ENCODE measurements at places on chromosomes 13 and 19.

DNA sequence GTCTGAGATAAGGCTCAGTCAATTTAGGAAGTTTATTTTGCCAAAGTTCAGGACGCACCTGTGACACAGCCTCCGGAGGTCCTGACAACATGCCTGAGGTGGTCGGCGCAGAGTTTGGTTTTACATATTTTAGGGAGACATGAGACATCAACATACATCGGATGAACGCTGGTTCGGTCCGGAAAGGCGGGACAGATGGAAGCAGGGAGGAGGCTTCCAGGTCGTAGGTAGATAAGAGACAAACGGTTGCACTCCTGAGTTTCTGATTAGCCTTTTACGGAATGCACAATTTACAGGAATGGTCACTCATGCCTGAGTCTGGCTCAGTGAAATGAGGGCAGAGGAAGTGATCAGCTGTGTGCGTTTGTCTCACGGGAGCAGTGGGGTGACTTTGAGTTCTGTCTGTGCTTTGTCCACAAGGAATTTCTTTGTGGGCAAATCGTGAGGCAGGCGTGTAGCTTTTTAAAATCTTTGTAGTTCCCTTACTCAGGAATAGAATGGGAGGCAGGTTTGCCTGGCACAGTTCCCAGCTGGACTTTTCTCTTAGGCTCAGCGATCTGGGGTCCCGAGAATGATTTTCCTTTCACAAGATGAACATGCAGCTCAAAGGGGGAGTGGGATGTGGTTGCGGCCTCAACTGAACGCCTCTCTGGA lies 36.2 kb downstream of the C13orf46 start:
- no peak for DNase-seq

DNA sequence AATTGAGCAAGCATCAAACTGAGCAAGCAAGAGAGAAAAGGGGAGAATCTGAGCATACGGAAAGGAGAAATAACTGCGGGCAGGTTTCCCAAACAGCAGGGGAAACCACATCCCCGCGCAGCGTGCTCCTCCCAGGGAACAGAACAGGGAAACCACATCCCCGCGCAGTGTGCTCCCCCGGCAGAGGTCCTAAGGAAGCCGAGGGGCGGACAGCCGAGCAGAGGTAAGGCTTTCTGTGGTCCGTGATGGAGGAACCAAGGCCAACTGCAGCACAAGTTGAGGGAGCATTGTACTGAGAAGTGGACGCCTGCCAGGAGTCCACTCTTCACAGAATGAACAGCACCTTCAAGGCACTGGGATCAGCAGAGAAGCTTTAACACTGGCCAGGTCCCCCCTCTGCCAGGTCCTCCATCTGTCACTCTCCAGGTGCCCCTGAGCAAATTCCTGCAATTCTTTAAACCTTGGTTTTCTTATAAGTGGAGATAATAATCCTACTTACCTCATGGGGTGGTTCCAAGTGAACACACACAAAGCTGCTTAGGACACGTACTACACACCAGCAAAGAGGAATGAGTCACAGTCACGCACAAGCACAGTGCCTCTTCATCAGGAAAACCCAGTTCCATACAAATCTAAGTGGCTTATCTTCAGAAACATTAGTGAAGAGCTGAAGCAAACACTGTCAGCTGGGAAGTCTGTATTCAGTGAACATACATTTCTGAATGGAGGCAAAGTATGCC lies 23.0 kb upstream of the LAMP1 start:
- peak; percentile 92 for DNase-seq

DNA sequence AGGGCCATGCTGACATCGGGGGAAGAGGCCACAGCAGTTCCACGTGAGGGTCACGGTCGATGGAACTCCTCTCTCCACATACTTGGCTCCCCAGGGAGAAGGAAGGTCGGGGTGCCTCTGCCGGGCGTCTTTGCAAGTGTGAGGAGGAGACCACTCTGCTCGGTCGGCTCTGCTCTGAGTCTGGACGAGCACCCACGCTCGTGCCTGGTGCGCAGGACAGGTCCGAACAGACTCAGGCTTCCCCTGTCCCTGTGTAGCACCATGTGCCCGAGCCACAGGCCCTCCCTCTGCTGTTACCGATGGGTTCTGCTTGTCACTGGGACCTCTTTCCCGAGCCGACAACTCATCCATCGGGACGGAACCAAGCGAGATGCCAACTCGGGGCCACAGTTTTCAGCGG lies 35.1 kb downstream of the TMEM255B start:
- DNase-seq = no peak

- no peak for DNase-seq
Measured at GRCh38 chr19:6690160-6690885, 20.4 kb upstream of the TNFSF14 start.

DNA sequence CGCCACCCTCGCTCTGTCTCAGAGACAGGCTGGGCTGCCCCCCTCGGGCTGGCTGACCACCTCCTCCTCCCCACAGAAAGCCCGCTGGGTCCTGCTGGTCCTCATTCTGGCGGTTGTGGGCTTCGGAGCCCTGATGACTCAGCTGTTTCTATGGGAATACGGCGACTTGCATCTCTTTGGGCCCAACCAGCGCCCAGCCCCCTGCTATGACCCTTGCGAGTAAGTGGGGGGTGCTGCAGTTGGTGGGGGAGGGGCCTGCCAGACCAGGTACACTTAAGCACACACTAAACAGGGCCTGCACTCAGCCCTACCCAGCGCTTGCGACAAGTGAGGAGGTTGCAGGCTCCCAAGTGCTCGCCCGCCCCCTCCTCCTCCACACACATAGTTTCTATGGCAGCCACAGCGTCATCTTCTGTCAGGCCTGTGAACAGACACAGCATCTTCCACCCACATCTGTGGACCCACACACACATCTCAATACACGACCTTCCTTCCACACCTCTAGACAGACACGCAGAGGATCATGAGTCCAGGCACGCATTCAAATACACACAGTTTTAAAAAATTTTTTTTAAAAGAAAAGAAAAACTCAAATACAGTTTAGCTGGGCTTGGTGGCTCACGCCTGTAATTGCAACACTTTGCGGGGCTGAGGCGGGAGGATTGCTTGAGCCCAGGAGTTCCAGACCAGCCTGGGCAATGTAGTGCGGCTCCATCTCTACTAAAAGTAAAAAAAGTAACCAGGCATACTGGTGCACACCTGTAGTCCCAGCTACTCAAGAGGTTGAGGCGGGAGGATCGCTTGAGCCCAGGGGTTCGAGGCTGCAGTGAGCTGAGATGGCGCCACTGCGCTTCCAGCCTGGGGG lies 18.4 kb downstream of the PLD3 start:
- peak; percentile 58 for DNase-seq

DNA sequence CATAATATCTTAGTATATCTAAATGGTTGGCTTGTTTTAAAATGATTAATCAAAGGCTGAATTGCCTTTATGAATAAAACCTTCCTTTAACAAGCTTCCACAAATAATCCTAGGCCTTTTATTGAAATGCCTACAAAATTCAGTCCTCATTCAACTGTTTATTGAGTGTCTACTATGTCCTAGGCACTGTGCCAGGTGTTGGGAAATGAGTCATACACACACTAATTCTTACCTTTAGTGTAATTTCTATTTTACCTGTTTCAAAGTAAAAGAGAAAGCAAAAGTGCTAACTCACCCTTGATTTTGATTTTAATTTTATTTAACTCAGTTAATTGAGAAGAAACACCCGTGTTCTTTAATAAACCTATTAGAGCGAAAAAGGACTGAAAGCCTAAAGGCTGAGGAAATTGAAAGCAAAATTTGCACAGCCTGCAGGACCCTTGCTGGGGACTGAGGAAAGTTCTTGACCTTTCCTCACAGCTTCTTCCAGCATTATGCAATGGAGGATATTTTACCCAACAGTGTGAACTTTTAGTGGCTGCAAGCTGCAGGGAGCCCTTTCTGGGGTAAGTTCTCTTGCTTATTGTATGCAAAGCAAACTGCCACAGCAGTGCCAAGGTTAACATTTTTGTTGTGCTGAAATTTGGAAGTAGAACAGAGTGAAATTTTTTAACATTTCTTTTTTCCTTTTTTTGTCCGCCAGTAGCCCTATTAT lies 83.1 kb downstream of the B3GLCT start:
- no peak for DNase-seq

GRCh38 chr19:38233740-38234251 lies 9.8 kb upstream of the DPF1 start:
- peak; percentile 57 for DNase-seq

GRCh38 chr19:4976401-4977298 lies 7.7 kb downstream of the KDM4B start:
- peak; percentile 99 for DNase-seq

GRCh38 chr19:18846862-18847548 lies 15.2 kb downstream of the UPF1 start:
- peak; percentile 74 for DNase-seq

- no peak for DNase-seq
Measured at GRCh38 chr13:76489274-76489673, 396.9 kb downstream of the KCTD12 start.

DNA sequence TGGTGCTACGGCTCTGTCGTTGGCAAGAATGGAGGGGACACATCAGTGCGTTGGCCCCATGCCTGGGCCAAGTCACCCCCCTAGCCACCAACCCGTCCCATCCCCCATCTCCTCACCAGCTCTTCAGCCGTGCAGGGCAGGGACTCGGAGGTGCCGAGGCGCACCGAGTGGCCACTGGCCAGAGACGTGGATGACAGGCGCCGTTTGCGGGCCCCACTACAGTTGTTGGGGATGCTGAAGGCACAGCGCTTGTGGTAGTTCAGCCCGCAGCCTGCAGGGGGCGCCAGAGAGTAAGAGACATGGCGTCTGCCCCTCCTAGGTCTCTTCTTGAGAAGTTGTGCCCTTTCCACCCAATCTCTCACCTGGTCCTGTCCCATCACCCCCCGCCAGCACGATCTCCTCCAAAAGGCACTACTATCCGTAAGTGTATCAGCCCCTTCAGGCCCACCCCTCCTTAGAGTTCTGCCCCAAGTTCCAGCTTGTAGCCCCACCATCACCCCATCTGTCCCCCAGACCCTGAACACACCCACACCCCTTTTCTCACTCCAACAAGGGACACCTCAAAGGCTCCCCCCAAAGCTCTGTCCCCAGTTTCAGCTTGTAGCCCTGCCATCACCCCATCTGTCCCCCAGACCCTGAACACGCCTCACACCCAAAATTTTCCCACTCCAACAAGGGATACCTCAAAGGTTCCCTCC lies 12.4 kb downstream of the PRKD2 start:
- DNase-seq = no peak

- no peak for DNase-seq
Measured at GRCh38 chr13:102536695-102537485, 59.9 kb upstream of the TPP2 start.

GRCh38 chr19:2391118-2391725 lies 31.2 kb downstream of the TMPRSS9 start:
- DNase-seq = peak; percentile 65

DNA sequence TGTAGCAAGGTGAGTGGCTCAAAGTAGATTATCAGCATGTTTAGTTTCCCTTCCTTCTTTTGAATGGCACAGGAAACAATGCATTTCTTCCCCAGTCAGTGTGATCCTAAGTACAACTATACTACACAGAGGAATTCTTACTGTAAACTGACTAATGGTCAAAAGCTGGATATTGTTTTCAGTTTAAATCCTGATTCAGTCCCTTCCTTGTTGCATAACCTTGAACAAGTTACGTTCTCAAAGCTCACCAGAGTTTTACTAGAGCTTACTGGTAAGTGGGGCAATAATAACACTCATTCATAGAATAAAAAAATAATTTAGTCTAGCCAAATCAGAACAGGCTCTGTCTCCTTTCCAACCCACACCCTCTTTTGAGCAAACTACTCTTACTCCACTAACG lies 180.1 kb downstream of the POSTN start:
- peak; percentile 96 for DNase-seq

DNA sequence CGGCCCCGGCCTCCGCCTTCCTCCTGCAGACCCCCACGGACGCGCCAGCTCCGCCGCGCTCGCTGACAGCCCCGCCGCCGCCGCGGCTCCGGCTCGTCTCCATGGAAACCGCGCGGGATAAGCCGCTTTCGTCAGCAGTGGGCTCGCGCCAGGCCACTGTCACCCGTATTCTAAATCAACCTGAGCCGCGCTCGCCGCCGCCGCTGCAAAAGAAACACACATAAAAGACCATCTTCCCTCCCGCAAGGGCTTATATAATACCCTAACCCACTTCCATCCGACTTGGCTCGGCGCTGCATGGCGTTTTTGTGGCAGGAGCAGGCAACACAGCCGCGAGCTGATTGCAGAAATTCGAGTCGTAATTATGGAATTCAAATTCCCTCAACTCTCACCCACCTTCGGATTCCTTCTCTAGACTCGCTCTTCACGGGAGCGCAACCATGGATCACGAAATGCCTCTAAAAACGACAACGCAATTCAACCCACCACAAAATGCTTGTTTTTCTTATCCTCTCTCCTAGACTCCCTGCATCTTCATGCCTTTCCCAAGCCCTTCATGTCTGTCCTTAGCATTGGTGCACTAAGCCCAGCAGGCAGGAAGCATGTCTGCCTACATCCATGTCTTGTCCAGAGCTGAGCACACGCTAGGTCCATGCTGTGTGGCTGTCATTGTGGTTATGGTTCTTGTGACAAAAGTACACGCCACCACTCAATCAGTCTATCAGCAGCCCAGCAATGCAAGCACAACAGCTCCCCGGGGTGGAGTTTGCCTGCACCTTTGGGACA lies at the start of gene AMER2:
Gene AMER2, minus strand, starts transcription at position 772 of the 786 bp plus-strand sequence. Its CDS starts 669 bp downstream, at position 103.
- DNase-seq = peak; percentile 7

GRCh38 chr19:39497996-39498797 lies 550 bp upstream of the DLL3 start:
- peak; percentile 39 for DNase-seq

DNA sequence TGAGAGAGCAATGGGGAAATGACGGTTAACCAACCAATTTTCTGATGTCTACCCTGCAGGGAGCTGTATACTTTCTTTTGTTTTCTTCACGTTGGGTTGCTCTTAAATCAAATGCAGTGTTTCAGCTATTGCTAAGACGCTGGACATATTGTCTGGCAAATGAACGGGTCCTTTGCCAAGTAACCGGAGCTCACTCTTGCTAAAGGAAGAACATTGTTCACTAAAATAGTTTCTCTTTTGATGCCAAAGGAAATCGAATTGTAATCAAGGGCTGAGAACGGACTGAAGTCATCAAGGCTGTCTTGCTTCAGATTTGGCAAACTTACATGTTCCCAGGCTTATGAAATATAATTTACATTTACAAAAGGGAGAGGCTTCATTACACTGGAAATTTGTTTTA lies 142.3 kb upstream of the ARGLU1 start:
- DNase-seq = peak; percentile 13

- peak; percentile 45 for DNase-seq
Measured at GRCh38 chr19:46529622-46530451, 34.2 kb upstream of the PNMA8B start.

GRCh38 chr13:49246850-49247642 lies 679 bp upstream of the CDADC1 start:
- DNase-seq = peak; percentile 5

GRCh38 chr13:60370343-60370742 lies 26.7 kb upstream of the TDRD3 start:
- DNase-seq = no peak

GRCh38 chr13:84032116-84032515 lies 149.8 kb upstream of the SLITRK1 start:
- DNase-seq = peak; percentile 13

DNA sequence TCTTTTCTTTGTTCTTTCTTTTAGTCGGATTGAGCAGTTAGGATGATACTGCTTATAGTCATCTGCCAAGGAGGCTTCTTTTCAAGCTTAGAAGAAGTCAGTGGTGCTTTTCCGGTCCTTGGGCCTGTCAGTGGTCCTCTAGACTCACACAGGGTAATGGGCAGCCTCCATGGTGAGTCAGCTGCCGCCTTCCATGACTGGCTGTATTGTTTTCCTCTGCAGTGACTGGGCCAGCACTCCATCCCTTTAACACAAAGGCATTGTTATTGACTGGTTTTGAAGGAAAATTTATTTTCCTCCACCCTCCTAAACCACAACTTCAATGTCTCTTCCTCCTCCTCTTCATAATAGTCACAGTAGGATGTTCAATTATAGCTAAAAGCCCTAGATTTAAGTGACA lies 47.1 kb upstream of the CNMD start:
- no peak for DNase-seq

- no peak for DNase-seq
Measured at GRCh38 chr13:111201304-111201940, 86.3 kb downstream of the ARHGEF7 start.

Data from iris pigment epithelial cell (primary cell).